Activated T-helper 17 cell treated with anti-CD3 and anti-CD28 coated beads, Interleukin-2, amount 50 U/mL, for 72 hours (primary cell): ENCODE measurements at places on chromosomes 3 and 15. TPM values are rescaled to one million over a fixed set of nuclear protein-coding genes. Genes with fewer than 3 reads are reported as not detected.
A peak's percentile ranks its signal among the peaks of the same experiment; 100 is the strongest.

GRCh38 chr3:49500205-49500731, 30.2 kb downstream of the DAG1 start:
- ATAC-seq, result no peak

MFAP1 gene
- total RNA-seq, result 63.4 TPM

DNA sequence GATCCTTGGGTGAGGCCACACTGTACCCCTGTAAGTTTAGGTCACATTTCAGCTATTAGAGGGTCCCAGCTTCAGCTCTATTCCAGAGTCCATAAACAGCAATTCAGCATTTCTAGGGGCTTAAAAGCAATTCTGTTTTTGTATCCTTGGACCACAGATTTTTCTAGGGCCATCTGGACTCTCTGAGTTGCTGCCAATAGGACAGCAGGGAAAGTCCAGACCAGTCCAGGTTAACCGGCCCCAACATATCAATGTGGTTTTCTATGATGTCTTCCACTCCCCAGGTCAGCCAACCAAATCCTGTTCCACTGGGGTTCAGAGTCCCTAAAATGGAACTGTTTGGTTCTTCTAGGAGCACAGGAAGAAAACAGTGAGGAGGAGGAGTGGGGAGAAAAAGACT, 40.0 kb downstream of the TYRO3 start:
- ATAC-seq, result no peak

PRR20G gene
- not detected for total RNA-seq

DNA sequence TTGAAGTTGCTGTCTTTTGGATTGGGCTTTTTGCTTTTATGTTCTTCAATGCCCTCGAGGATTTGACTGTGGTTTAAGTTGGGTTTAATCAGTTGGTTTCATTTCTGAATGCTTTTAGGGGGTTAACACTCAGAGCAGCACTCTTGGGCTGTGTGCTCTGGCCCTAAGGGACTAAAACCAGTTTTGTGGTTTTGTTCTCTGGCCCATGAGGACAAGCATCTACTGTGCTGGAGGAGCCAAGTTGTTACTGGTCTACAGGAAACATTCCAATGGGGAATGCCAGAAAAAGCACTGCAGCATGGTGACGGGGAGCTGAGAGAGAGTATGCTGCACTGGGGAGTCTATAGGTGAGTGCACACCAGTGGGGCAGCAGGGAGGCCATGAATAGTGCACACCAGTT, 596.9 kb downstream of the ZBBX start:
- ATAC-seq, result no peak

GRCh38 chr15:93144463-93145236, 55.6 kb upstream of the RGMA start:
- no peak for ATAC-seq

- peak; percentile 77 for ATAC-seq
Measured at GRCh38 chr15:31360843-31361763, 34.5 kb downstream of the KLF13 start.

DNA sequence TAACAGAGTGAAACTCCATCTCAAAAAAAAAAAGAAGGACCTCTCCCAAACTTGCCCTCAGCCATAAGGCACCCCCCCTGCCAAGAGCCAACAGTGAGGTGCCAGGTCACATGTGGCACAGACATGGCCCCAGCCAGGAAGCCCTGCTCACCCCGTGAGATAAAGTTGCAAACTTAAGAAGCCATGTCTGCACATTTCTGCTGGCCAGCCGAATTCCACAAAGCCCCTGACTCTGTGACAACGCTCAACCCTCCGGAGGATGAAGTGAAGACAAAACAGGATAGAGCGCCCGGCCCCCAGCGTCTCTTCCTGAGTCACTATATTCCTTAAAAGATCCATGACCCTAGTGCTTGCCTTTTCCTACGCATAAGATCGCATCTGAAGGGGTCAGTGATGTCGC, 188.1 kb downstream of the XXYLT1 start:
- no peak for ATAC-seq

ATP13A5 gene
- total RNA-seq, result not detected

HMG20A gene
- 31.2 TPM for total RNA-seq

GRCh38 chr15:94206463-94207167, 24.7 kb upstream of the MCTP2 start:
- ATAC-seq, result peak; percentile 96

SCG5 gene
- 3.5 TPM for total RNA-seq

DNA sequence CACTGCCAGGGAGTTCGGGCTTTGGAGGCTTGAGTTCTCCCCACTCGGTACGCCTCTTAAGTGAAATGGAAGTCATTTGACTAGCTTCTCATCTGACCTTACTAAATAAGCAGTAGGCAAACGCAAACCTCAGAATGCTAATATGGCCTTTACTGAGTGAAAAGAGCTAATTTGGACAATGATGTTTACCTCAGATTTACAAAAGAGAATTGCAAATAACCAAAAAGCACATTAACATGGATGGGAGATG, 1.6 kb upstream of the RNU6-1 start:
- ATAC-seq, result no peak

DNA sequence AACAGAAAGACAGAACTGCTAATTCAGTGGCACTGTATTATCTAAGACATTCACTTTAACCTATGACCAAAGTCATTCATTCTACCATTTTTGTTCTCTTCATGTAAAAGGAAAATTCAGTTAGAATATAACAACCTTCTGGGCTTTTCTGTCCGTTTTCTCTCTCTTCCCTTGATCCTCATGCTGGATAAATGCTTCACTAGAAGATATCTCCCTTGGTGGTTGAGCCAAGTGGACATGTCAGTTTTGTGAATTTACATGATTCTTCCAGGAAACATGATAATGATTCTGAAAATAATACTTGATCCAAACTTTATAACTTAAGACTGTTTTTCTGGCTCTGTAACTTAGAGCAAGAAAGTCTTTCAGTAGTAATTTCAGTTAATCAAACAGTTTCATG, 1012.2 kb downstream of the SQOR start:
- ATAC-seq, result no peak

HYAL1 gene
- not detected for total RNA-seq

GRCh38 chr3:129686941-129687340, 80.5 kb upstream of the PLXND1 start:
- ATAC-seq, result no peak

GREM1 gene
- not detected for total RNA-seq

DNA sequence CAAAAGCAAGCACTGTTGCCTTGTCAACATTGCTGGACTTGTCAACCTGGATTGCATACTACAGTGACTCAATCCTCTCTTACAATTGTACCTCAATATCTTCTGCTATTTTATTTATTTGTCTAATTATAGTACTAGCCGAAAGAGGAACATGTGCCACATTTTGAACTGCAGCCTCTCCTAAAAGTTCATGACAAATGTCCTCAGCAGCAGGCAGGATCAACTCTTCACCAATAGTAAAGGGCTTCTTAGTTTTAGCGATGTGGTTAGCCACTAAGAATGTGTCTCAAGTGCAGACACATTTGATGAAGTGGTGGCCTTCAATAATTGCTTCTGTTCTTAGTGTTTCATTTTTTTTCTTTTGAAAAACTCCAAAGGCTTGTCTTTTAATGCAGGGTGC, 13.2 kb downstream of the DOCK3 start:
- no peak for ATAC-seq
